CD4-positive, alpha-beta memory T cell (primary cell): ENCODE measurements at places on chromosomes 5 and 9.

- DNase-seq, result no peak
Observed at GRCh38 chr5:15014809-15015208, 143.2 kb upstream of the ANKH start.

- DNase-seq, result no peak
Observed at GRCh38 chr5:167905919-167906853, 385.3 kb upstream of the WWC1 start.

DNA sequence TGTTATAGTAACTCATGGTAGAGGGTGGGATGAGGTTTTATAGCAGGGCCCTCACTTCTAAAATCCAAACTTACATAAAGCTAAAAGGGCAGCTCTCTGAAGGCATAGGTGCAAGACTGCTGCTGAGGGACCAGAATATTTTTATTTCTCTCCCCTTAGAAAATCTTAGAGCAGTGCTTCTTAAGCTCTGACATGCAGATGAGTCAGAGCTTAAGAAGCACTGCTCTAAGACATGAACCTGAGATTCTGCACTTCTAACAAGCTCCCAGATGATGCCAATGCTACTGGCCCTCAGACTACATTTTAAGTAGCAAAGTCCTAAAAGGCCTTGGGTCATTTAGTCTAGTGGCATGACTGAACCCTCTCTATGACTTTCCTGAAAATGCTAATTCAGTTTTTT lies 97.6 kb upstream of the SPRY4 start:
- no peak for DNase-seq

DNA sequence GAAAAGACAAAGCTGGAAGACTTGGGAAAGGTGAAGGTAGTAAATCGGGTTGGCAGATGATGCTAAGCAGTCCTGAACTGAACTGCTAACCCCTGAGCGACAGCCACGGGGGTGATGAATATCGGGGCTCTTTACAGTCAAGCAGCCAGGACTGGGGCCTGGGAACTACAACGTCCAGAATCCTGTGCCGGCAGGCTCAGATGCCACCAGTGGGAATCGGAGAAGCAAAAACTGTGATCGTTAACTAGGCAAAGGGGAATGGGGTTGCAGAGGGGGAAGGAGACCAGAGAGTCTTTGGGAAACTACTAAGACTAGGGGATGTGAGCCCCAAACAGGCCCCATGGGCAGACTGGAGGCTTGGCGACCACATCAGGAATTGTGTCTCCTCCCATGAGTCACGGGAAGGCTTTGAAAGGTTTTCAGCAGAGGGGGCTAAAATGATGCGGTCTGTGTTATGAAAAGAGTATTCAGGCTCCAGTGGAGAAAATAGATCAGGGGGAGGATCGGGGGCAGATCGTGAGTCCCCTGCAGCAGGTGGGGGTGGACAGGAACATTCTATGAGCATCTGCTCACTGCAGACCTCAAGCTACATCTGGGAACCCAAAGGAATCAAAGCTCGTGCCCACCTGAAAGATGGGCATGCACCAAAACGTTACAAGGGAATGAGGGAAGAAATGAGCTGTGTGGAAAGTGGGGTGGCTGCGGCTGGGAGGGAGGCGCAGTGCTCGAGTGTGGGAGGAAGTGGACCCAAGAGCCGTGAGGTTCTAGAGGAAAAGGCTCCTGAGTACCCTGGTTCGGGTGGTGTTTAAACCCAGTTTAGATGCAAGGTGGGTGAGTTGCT lies 53.8 kb downstream of the HRH2 start:
- DNase-seq, result no peak

- no peak for DNase-seq
Observed at GRCh38 chr9:12640016-12640587, 53.1 kb upstream of the TYRP1 start.

GRCh38 chr9:37729499-37729898 lies 24.1 kb upstream of the TRMT10B start:
- no peak for DNase-seq

GRCh38 chr5:172115541-172115982 lies 72.5 kb downstream of the STK10 start:
- DNase-seq, result peak; percentile 65

- no peak for DNase-seq
Observed at GRCh38 chr9:131478421-131478868, 24.3 kb upstream of the POMT1 start.

DNA sequence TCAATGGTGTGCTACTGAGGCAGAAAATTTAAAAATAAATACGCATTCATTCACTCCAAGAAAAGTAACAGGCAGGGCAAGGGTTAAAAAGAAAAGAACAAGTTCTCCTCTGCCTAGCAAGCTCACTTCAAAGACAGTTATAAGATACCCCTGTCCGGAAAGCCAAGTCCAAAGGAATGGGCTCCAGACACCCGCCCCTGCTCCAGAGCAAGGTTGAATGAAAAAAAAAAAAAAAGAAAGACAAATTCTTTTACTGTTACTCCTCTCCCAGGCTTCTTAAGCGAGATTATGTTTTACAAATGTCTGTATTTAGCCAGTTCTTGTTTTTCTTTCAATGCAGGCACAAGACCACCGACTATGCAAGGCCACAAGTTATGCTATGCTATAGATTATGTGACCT lies 9.1 kb upstream of the ANXA2R start:
- DNase-seq, result no peak

DNA sequence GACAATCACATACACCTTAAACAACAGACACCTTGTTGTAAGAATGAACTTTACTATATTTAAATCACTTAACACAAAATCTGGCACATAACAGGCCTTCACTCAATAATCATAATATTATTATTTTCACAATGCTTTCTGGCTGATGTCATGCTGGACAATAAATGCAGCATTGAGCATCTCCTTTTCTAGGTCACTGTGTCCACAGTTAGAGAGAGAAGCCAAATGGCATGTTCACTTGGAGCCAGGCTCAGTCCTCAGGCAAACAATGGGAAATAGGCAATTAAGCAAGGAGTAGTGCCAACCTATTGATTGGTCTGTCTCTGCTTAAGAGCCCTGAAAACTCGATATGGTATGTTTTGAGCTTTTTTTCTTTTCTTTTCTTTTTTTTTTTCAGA lies 50.6 kb upstream of the KLF4 start:
- no peak for DNase-seq

DNA sequence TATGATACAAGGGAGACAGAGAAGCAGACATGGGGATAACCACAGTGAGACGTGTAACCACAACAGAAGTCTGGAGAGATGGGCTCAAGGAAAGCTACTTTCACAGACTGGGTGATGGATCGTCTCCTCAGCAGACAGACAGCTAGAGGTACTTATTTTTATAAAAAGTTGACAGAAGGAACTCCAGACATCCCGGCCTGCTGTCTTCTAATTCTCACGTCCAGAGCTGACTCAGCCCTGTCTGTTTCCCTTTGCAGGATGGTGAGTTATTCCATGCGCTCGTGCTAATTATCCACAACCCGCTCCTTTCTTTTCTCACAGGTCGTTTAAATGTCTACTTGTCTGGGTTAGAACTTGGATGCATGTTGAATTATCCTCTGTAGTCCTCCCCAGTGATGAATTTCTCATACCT lies 304.5 kb downstream of the CWC27 start:
- DNase-seq, result no peak

DNA sequence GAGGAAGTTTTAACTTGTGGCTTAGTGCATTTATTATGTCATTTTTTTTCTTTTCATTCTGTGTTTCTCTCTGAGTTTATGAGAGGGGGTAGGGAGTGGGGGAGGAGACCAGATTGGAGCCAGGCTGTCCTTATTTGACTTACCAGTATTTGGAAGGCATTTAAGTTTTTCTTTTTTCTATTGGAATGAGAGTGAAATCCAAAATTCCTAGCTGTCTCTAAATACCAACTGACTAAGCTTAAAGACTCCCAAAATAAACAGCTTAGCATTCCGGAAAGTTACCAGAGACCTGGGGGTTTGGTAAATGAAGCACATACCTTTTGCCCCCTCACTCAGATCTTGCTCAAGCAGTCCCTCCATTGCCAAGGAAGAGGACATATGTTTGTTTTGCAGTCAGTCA lies 581.9 kb upstream of the BRINP1 start:
- DNase-seq, result no peak

DNA sequence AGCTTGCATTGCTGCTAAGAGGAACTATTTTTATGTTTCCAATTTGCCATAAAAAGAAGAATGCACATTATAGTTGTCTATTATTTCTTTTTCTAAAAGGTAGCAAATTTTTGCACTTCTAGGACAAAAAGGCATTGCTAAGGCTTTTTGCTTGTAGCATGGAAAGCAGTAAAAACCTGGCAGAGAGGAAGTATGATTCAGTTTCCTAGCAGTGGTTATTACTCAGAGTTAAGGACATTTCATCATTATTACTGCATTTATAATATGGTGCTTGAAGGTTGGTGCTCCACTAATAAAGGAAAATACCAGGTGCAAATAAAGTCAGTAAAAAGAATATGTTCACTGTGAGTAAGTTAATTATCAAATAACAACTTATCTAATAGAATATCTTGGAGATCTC lies 179.8 kb upstream of the PLPPR1 start:
- no peak for DNase-seq

DNA sequence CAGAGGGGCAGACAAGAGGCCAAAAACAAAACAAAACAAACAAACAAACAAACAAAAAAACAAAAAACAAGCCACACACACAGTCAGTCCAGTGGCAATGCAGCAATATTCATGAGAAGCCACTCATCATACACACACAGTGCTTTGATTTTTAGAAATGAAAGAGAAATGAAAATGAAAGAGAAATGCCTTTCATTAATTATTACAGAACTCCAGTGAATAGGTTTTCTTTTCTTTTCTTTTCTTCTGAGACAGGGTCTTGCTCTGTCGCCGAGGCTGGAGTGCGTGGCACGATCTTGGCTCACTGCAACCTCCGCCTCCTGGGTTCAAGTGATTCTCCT lies 36.9 kb downstream of the SPRY4 start:
- DNase-seq, result no peak

- DNase-seq, result no peak
Observed at GRCh38 chr5:75496026-75496425, 15.4 kb downstream of the CERT1 start.

DNA sequence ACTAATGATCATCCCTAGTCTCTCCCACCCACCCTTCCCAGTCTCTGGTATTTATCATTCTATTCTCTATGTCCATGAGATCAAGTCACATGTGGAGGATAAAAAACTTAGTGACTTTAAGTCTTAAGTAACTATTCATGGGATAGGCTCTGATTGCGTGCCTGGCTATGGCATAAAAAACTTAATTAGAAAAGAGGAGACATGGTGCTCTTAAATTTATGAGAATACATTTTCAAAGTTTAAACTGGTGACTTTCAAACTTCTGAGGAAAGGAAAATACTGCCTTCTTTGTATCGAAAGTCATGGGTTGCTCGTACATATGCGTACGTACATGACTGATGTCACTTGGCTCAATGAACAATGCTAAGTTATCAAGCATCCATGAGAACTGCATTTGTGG lies 18.2 kb upstream of the TYRP1 start:
- DNase-seq, result no peak

DNA sequence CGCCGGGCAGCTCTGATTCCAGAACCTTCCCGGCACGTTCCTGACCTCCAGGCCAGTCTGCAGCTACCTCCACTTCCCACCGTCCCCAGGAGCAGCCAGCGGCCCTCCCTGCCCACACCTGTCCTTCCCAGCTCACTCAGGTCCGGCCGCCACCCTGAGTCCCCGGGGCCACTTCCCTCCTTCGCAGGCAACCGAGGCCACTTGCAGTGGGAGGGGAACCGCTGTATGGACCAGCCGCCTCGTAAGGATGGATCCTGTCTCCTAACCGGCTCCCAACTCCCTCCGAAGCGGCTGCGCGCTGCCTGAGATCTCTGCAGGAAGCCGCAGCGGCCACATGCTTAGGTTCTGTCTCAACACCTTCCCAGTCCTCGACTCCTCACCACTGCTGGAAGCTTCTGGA lies 7.5 kb downstream of the TMEM250 start:
- DNase-seq, result no peak

DNA sequence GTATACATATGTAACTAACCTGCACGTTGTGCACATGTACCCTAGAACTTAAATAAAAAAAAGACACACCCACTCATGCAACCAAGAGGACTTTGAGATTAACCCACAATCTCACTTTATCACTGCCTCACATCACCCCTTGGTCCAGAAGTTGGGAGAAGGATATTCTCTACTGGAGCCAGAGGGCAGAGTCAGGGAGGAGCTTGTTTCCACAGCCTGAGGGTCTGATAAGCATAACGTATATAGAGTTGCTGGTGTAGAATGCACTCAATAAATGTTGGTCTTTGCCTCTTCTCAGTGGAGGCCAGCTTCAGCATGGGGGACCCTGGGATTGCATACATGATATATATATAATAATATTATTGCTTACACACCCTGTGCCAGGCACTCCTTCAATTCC lies 10.1 kb downstream of the KCNV2 start:
- no peak for DNase-seq

DNA sequence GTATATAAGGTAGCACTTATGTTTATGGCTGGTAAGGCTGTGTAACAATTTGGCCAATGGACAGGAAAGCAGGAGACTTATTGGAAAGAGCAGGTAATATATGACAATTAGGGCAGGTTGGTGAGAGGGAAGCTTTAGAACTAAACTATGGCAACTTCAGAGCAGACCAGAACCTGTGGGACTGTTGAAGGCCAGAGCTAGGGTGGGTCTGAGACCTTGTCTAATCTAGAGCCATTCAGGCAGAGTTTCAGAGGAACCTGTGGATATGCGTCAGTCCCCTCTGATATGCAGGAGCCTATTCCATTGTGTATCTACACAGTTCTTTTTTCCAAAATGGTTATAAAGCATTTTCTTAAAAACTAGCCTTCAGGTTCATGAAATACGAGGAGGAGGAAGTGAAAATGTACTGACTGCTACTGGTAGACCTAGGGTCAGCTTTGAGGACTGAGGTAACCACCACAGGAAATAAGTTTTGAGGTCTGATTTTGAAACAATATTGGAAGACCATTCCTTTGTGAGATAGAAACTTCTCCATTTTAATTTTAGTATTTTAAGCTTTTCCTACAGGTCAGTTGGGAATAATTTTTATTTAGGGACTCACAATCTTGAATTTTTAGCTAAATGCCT lies 37.6 kb downstream of the ELL2 start:
- DNase-seq, result no peak

- no peak for DNase-seq
Observed at GRCh38 chr9:129778469-129778868, 24.5 kb upstream of the TOR1B start.

DNA sequence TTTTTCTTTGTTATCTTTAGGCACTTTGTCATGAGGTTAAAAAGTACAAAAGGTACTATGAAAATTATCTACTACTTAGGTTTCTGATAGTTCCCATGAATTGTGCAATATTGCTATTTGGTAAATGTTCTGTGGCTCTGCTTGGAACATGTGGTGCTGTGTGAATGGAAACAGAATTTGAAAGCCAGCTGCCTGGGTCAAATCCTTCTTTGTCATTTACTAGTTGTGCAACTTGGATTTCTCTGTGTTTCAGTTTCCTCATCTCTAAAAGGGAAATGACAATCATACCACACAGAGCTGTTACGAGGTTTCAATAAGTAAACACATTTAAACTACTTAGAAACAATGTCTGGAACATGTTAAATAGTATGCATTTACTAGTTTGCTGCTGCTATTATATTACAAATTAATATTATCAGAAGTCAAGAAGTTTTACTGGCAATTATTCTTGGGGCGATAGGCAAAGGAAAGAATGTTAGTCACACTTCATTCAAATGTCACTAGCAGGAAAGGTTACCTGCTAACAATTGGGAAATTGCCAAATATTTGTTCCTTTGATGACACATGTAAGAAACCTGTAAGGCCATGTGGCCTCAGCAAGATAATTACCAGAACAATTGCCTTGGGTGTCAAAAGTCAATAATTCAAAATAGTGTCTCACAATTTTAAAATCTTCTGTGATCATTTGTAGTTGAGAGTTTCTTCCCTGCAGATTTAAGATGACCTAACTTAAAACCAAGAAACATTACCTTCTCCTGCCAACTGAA lies 184.8 kb downstream of the KIAA0825 start:
- DNase-seq, result no peak

GRCh38 chr9:133974631-133975341 lies 17.3 kb downstream of the VAV2 start:
- DNase-seq, result no peak
